ELF-1 (cell line): ENCODE measurements at places on chromosomes 4 and X.

- no peak for DNase-seq
Measured at GRCh38 chr4:109962401-109962800, 49.7 kb downstream of the EGF start.

DNA sequence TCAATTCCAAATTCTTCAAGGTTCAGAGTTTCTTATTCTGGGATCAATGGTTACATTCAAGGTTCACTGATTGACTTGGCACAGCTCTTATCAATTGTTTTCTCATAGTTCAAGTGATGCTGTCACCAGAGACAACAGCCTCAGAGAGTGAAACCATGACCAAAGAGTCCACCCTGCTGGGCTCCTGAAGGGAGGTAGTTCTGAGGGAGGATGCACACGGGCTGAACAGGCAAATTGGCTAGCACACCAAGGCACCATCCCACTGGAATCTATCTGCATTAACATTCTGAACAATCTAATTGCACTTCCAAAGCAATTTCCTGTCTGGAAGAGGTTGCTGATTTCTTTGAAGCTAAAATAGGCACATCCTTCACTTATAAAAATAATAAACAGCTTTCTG is 16.6 kb upstream of the GAB1 start:
- no peak for DNase-seq

- no peak for DNase-seq
Measured at GRCh38 chrX:150326541-150327247, 36.4 kb upstream of the MAMLD1 start.

GRCh38 chr4:109205186-109205585 is 97.3 kb downstream of the COL25A1 start:
- DNase-seq: no peak

- no peak for DNase-seq
Measured at GRCh38 chr4:86250619-86251018, 109.2 kb downstream of the MAPK10 start.

DNA sequence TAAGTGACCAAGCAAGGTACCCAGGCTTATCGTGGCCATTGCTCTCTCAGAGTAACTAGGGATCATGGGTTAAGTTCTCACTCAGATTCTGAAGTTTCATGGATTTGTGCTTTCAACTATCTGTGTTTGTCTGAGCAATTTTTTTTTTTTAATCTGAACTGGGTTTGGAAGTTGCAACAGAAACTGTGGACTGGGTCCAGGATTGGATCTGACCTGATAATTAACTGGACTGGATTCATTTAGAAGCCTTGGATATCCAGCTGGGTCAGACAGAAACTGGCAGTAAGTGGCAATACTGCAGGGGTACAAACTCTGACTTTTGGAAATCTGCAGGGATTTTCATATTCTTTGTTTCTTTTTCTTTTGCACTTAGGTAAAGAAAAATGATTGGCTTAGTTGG is 38.7 kb upstream of the FGF2 start:
- peak; percentile 47 for DNase-seq

GRCh38 chr4:119627267-119628255 is 1.0 kb downstream of the PDE5A start:
- peak; percentile 73 for DNase-seq
